NCI-H2227 treated with DMSO at 0.1 percent for 48 hours (cell line): ENCODE measurements at places on chromosomes 13 and 19.

DNA sequence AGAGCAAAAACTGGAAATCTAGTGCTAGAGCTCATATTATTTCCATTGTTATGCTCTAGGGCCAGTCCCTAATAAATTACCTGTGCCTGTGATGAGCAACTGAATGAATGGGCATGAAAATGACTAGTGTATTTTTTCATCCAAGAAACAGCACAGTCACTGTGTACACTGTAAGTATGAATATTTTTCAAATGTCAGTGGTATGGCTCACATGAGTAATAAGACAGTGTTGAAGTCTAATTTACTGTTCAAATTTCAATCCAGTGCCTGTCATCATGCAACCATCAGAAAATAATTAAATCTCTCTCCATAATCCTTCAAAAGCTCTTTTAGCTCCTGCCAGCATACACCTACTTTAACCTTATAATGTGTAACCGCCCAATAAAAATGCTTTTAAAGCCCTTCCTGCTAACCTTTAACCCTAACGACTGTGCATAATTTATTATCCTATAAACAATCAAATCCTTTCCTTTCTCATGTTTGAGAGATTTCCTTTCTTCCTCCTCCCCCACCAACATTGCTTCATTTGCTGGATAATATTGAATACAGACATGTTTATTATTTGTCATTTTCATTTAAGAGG is 378.3 kb downstream of the GPC5 start:
- DNase-seq: no peak

GRCh38 chr19:3514930-3515329 is 8.8 kb downstream of the FZR1 start:
- no peak for DNase-seq

DNA sequence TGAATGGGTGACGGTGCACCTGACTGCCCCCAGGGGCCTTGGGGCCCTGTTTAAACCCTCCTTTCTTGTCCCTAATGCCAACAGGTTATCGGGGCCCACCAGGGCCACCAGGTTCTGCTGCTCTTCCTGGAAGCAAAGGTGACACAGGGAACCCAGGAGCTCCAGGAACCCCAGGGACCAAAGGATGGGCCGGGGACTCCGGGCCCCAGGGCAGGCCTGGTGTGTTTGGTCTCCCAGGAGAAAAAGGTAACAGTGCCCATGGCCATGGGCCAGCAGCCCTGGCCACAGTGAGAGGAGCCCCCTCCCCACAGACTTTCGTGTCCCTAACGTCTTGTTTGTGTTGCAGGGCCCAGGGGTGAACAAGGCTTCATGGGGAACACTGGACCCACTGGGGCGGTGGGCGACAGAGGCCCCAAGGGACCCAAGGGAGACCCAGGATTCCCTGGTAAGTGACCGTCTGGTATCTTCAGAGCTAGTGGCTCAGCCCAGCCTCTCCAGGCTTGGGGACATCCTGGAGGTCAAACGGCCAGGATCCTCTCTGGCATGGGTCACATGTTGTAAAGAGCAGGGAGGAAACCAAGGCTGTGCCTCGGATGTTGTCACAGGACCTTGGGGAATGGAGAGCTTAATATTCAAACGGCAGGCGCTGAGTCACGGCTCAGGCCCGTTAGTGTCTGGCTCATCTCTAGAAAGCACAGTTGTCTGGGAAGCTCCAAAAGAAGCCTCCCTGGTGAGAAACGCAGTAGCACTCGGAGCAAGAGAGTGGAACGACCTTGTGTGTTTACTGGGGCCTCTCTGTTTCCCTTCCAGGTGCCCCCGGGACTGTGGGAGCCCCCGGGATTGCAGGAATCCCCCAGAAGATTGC is 58.3 kb downstream of the RAB20 start:
- no peak for DNase-seq

- DNase-seq: no peak
These were observed 7.8 kb downstream of the FIZ1 start for GRCh38 chr19:55591555-55591954.

GRCh38 chr13:98285852-98286594 is 109.0 kb upstream of the RNF113B start:
- DNase-seq: no peak

DNA sequence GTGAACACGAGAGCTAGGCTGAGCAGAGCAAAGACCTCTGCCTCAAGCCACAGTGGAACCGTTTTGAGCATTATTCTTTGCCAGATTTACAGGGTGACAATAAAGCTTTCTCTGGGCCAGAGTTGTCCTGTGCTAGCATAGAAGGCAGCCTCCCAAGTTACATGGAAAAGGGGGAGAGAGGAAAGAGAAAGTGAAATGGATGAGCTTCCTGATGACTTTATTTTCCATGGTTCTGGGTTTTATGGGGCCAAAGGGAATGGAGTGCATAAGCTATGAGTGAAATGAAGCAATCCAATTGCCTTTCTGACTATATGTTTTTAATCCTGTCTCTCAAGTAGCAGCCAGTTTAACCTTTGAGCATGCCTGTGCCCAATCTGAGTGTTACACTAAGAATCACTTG is 428.4 kb downstream of the COG6 start:
- DNase-seq: no peak

- DNase-seq: no peak
These were observed 3.5 kb downstream of the USF2 start for GRCh38 chr19:35272122-35272719.

GRCh38 chr13:75357576-75358289 is 124.2 kb downstream of the TBC1D4 start:
- peak; percentile 67 for DNase-seq

- peak; percentile 52 for DNase-seq
These were observed 74.1 kb upstream of the UQCRFS1 start for GRCh38 chr19:29287061-29287460.
